ENCODE measurements at places on chromosomes 5 and 9.

DNA sequence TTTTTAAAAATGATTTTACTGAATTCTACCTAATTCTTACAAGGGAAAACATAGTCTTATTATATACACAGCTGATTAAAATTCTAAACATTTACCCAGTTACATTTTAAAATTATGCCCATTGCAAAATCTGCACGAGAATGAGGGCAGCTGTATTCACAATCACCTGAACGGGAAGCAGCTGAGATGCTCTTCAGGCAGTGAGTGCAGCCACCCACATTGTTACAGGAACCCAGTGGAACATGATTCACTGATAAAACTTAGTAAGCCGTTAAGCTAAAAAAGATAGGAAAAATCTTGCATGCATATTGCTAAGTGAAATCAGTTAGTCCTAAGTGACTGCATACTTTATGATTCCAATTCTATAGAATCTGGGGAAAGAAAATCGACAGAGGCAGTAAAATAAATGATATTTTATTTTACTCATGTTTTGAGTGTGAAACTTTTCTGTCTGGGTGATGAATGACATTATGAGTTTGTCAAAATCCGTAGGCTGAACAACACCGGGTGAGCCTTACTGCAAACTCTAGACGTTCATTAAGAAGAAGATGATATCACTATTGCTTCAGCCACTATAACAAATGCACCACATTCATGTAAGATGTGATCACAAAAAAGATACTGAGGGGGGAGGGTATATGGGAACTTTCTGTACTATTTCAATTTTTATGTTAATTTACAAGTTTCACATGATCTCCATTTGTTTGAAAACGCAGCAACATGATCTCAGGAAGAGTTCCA lies 39.1 kb upstream of the FLT4 start:
- no peak for DNase-seq

GRCh38 chr9:73135394-73135793 lies 16.3 kb upstream of the ANXA1 start:
- no peak for DNase-seq

GRCh38 chr9:116391306-116391900 lies 237.8 kb downstream of the PAPPA start:
- DNase-seq: peak; percentile 56

GRCh38 chr5:1568201-1568979 lies 44.6 kb upstream of the LPCAT1 start:
- peak; percentile 61 for DNase-seq

DNA sequence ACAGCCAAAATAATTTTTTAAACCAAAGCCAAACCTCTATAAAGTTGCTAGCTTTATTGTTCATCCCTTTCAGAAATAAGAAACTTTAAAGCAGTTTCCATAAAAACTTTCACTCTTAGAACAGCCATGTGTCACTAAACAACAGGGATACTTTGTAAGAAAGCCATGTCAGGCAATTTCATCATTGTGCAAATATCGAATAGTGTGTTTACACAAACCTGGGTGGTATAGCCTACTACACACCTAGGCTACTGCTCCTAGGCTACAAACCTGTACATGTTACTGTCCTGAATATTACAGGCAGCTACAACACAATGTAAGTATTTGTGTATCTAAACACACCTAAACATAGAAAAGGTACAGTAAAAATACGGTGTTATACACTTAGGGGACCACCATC lies 59.9 kb downstream of the TLE1 start:
- DNase-seq: no peak

GRCh38 chr5:141910271-141910673 lies 13.4 kb upstream of the DELE1 start:
- DNase-seq: no peak

- no peak for DNase-seq
Observed at GRCh38 chr9:76741524-76741923, 22.7 kb upstream of the PCA3 start.

DNA sequence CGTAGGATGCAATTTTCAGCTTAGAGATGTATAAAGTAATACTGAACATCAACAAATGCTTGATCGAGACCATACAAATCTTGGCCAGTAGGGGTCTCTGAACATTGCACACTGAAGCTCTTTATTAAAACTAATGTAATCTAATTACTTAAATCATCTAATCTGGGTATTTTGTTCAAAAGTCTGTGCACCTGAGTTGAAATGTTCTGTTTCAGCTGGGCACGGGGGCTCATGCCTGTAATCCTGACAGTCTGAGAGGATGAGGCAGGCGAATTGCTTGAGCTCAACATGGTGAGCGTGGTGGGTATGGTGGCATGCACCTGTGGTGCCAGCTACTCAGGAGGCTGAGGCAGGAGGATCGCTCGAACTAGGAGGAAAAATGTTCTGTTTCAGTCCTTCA lies 41.0 kb downstream of the ESM1 start:
- peak; percentile 39 for DNase-seq

DNA sequence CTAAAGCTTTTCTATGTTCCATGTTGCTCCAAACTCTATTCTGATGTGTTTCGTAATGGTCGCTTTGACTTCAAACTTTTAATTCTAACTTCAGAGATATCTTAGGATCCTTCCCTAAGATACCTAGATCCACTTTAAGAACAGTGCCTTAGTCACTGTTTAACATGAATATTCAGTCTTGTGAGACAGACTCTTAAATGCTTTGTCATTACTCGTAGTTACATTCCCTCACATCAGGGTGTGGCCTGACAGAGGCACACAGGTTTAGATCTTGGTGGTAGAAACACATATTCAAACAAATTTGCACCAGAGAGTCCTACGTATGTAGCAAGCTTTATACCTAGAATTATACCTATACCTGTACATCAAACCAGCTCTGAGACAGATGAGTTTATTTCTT lies 687.0 kb upstream of the C9orf72 start:
- DNase-seq: no peak
